ENCODE measurements at places on chromosomes 2 and 18.

GRCh38 chr2:65114921-65115320 is 15.0 kb downstream of the RAB1A start:
- no peak for DNase-seq

DNA sequence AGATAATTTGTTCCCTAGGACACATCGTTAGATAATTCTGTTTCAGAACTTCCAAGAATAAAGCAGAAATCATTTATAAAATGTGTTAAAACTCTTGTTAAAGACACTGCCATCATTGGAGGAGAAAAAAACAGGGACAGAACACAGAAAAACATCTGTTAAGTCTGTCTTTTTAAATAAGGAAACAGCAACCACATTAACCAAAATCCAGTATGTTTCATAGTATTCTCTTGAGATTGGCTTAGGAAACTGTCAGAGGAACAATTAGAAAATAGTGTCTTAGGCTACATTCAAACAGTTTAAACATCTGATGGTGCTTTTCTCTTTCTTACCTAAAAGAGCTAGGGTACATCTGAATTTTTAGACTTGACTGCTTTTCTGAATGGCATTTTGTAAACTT is 81.6 kb downstream of the PMS1 start:
- no peak for DNase-seq

- no peak for DNase-seq
These were observed 714.1 kb downstream of the KCNJ3 start for GRCh38 chr2:155412598-155412997.

GRCh38 chr2:186485576-186485870 is 537 bp upstream of the ZC3H15 start:
- no peak for DNase-seq

GRCh38 chr18:12851716-12852115 is 32.3 kb downstream of the PTPN2 start:
- no peak for DNase-seq

- no peak for DNase-seq
These were observed 55.4 kb upstream of the COL5A2 start for GRCh38 chr2:189234991-189235390.

DNA sequence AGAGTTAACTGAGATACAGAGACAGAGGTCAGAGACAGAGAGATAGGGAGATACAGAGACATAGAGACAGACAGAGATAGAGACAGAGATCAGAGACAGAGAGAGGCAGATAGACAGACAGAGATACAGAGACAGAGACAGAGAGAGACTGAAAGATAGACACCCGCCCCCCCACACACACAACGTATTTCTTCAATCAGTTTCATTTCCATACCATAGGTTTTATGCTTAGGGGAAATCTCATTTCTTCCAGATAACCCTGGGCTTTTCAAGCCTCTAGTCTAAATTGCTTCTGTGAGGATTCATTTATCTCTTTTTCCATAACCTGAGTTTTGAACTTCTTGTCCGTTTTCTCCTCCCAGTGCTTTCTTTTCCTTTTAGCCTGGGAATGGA is 94.6 kb downstream of the CD8B2 start:
- DNase-seq: no peak

DNA sequence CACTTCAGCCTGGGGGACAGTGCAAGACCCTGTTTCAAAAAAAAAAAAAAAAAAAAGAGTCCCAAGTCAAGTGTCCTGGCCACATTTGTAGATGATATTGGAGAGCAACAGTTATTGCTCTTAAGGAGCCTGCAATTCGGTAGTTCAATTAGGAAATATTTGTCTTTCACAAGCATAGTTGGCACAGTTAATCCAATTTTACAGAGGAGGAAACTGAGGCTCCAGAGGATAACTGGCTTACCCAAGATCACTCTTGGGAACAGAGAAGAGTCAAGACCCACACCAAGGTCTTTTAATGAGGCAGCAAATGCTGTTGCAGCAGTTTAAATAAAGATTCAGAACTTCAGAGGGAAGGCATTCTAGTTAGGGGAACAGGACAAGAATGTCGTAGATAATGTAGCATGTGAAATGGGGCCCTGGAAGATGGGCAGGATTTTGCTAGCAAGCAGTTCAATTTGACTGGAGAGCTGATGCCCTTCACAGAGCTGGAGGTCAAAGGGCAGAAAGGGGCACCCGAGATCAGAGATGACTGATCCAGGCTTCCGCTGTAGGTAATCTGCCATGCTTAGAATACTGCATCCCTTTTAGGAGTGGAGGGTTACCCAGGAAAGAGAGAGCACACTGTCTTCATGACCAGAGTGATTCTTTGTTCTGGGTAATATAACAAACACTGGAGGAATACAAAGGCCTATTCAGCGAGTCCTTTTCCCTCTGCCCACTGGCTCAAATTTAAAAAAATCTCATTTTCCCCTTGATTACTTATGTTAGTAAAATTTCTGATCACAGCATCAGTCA is 3.0 kb downstream of the NPC1 start:
- DNase-seq: no peak

GRCh38 chr2:178111743-178112142 is 494 bp upstream of the RBM45 start:
- DNase-seq: no peak

- no peak for DNase-seq
These were observed 15.2 kb upstream of the SCYGR1 start for GRCh38 chr2:227402959-227403358.

DNA sequence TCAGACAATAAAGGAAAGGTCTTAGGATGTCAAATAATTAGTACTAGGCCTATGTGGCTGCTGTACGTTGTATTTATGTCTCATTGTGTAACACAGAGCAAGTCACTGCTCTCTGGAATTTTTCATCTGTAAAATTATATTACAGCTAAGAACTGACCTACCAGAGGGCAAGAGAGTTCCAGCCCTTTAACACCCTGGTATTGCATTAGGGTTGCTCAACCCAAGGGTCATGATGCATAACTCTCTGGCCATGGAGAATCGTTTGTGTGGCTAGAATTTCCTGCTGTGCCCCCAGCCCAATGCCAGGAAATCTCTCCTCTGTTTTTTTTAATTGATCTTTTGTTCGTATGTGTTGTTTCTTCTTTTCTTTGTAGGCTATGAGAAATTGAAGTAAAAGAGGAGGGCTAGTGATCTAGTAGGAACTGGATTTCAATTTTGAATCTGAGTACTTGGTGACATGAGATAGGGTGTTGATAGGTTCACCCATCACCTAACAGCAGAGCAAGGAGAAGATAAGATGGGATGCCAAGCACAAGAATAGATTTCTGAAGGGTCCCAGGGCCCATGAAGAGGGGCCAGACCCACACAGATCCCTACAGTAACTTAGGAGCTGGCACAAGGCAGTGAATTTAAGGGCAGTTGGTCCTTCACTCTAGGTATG is 571.2 kb upstream of the TNP1 start:
- DNase-seq: no peak

GRCh38 chr2:70995426-70995729 is 705 bp upstream of the TEX261 start:
- DNase-seq: peak; percentile 68

- DNase-seq: no peak
These were observed 181.8 kb downstream of the PHLPP1 start for GRCh38 chr18:62897153-62897552.

GRCh38 chr2:47002480-47003381 is 87.1 kb upstream of the MCFD2 start:
- DNase-seq: no peak

DNA sequence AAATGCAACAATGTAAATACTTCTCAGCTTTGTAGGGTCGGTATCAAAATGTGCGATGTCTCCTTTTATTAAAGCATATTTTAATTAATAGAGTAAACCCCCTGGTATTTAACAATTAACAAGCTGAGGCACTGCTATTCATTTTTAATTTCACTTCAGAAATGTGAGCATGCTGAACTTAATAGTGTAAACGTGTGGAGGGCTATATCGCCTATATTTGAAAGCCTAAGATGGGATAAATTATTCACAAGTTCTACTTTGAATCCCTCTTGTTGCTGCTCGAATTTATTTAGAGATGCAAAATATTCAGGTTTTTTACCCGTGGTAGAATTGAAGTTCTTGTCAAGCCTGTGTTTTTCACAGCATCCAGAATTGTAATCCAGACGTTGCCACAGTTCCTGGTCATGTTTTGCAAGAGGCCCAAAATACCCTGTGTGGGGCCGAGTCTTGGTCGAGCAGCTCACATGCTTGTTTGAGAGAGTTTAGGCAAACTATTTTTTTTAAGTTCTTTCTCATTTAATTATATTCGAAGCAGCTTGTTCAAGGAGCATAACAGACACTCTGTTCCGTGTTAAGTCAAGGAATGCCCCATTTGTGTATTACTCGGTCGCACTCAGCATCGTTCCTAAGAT is 2.5 kb downstream of the SALL3 start:
- no peak for DNase-seq

GRCh38 chr2:41869542-41870264 is 178.1 kb upstream of the PKDCC start:
- peak; percentile 81 for DNase-seq

GRCh38 chr2:241882091-241882625 is 12.6 kb downstream of the RTP5 start:
- peak; percentile 62 for DNase-seq

- DNase-seq: no peak
These were observed 385.4 kb upstream of the CDH7 start for GRCh38 chr18:65365245-65365980.

GRCh38 chr18:21406116-21406515 is 164.1 kb downstream of the GREB1L start:
- DNase-seq: no peak

DNA sequence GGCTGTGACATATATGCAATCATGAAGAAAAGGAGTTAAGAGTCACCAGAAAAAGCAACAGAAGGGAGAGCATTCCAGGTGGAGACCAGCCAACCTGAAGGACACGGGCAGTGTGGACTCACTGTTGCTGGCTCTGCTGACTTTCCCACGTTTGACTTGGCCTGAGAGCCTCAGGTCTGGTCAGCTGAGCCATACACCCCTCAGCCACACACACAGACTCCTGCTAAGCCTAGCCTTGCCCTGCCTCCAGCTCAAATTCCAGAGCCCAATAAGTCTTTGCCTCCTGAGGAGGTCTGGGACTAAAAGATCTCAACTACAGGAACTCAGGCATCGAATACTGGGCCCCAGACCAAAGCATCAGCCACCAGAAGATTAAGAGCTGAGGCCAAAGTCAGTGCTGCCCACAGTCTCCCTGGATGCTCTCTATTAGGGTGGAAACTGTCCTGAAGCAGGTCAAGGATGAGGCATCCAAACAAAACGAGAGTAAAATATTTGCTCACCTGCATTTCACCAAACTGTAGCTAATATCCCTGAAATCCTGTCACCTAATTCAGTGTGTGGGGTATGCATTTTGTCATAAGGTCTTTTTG is 23.3 kb downstream of the CACNB4 start:
- no peak for DNase-seq

- DNase-seq: no peak
These were observed 128.5 kb upstream of the PTPRM start for GRCh38 chr18:7438646-7439045.

- DNase-seq: peak; percentile 89
These were observed 63.3 kb upstream of the ALPP start for GRCh38 chr2:232315049-232315922.

GRCh38 chr2:62409442-62409841 is 96.6 kb downstream of the TMEM17 start:
- no peak for DNase-seq

DNA sequence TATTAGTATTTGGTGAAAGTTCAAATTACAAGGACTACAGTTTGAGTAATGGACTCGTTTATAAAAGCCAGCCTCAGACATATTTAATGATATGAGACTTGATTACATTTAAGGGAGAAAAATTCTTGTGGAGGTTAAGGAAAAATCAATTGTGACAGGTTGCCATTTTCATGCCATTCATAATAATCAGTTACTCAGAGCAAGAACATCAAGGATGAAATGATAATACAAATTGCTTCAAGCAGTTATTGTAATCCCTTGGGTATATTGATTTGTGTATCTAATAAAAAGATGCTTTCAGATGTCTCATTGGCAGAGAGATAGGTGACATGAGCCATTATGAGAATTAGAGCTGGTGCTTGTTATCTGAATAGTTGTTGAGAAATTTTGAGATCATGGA is 153.6 kb downstream of the ATP9B start:
- DNase-seq: no peak

- DNase-seq: no peak
These were observed 36.6 kb upstream of the TAF1B start for GRCh38 chr2:9806656-9807055.

GRCh38 chr2:25190536-25190935 is 22.2 kb upstream of the POMC start:
- no peak for DNase-seq

DNA sequence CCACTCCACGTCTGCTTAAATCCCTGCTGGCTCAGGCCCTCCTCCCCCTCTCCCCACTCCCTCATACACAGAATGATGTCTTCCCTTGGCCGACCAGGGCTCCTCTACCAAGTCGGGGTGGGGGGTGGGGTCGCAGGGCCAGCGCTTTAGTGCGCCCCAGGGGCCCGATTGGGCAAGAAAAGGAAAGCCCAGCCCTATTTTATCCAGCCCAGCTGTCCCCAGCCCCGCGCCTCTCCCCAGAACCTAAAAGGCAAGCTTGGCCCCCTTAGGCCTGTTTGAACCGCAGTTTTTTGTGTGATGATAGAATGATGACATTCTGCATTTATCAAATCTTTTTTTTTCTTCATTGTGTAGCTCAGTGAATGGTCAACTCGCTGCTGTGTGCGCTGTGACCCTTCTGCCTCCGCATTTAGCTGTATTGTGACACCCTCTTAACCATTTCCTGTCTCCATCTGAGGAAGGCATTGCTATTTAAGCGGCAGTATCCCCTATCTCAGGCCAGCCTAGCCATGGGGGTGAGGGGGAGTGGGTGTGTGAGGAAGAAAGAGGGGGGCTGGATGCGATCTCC is 231.4 kb downstream of the HAUS1 start:
- no peak for DNase-seq

GRCh38 chr2:136051001-136051724 is 65.7 kb upstream of the DARS1 start:
- DNase-seq: peak; percentile 48

DNA sequence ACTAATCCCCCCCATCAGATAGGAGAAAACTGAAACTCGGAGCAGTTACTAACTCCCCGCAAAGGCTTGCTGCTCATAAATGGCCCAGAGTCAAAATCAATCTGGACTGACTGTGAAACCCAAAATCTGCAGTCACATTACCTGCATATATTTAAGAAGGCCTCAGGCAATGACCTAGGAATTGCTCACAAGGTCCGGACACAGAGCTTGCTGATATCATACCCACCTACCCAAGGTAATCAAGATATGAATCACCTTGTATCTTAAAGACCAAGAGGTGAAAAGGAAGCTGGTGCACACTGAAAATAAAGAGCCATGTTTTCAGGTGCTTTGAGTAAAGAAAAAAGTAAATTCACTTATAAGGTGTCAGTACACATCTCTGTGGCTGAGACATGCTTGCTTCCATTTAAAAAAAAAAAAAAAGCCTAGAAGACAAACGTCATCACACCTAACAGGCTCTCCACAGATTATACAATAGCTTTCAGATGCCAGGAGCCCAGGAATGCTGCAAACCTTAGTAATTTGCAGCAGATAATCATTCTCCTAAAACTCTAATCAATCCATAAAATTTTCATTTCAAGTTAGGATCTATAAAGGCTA is 195.4 kb downstream of the ZEB2 start:
- DNase-seq: peak; percentile 44
